Naive thymus-derived CD8-positive, alpha-beta T cell (primary cell): ENCODE measurements at places on chromosomes 1 and 21. TPM values are rescaled to one million over a fixed set of nuclear protein-coding genes. Genes with fewer than 3 reads are reported as not detected.

- H3K36me3 ChIP-seq: no peaks in the 10 kb centered on the region
- DNase-seq: no peak
- H3K27me3 ChIP-seq: peaks cover 41% of the 10 kb centered on the region
- no peak overlapping the region for H3K4me3 ChIP-seq
- H3K4me1 ChIP-seq: no peaks in the 10 kb centered on the region
- H3K27ac ChIP-seq: no peak overlapping the region
These were observed 45.9 kb downstream of the ZNF697 start for GRCh38 chr1:119602169-119602568.

DNA sequence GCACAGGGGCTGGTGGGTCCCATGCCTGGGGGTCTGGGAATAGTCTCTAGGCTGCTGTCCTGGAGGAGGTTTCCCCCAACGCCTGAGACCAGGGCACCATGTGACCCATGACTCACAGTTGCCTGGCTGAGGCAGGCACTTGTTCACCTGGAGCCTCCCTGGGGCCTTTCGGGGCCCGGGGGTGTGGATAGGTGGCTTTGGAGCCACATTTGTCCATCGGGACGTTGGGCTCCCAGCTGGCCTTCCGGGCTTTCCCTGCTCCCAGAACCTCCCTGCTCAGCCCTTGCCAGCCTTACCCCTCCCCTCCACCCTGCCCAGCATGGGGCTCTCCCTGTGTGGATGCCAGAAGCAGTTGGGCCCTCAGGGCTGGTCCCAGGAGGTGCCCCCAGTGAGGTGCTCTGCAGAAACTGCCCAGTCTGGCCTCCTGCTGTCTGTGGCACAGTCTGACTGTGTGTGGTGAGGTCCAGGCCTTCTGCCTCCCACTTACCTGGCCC, 14.2 kb downstream of the COL6A1 start:
- peaks cover under 1% of the 10 kb centered on the region for H3K36me3 ChIP-seq
- H3K27ac ChIP-seq: no peak overlapping the region
- H3K27me3 ChIP-seq: no peaks in the 10 kb centered on the region
- H3K4me1 ChIP-seq: no peaks in the 10 kb centered on the region
- H3K4me3 ChIP-seq: no peak overlapping the region
- no peak for DNase-seq

- peak; percentile 44 for DNase-seq
- peak overlapping the region; percentile 97 for H3K4me3 ChIP-seq
- H3K27ac ChIP-seq: peak overlapping the region; percentile 96
- peaks cover 37% of the 10 kb centered on the region for H3K4me1 ChIP-seq
These were observed 1.7 kb upstream of the ADAR start for GRCh38 chr1:154609398-154610380.

- no peaks in the 10 kb centered on the region for H3K27me3 ChIP-seq
- H3K4me3 ChIP-seq: no peak overlapping the region
- no peak for DNase-seq
These were observed 304.4 kb upstream of the LYPLAL1 start for GRCh38 chr1:218869276-218869675.

PFKFB2 gene
- 4.7 TPM for total RNA-seq

ZNF648 gene
- not detected for total RNA-seq

DNA sequence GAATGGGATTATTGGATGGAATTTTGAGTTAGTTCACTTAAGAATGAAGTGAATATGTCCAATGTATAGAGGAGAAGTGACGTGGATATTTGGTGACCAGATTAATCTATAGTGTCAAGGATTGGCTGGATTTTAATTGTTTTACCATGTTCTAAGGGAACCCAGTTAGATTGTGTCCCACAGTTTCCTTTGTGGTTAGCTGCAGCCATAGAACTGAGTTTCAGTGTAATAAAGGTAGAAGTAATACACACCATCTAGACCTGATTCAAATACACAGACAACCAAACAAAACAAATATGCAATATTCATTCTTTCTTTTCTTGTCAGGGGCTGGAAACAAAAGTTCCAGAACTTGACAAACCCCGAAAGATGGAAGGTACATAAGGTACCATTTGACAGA, 88.0 kb upstream of the RGS18 start:
- no peaks in the 10 kb centered on the region for H3K36me3 ChIP-seq
- H3K27me3 ChIP-seq: no peaks in the 10 kb centered on the region
- DNase-seq: no peak
- no peak overlapping the region for H3K4me3 ChIP-seq

- no peaks in the 10 kb centered on the region for H3K36me3 ChIP-seq
- peaks cover 4% of the 10 kb centered on the region for H3K27me3 ChIP-seq
- H3K4me1 ChIP-seq: peaks cover 7% of the 10 kb centered on the region
- no peak overlapping the region for H3K27ac ChIP-seq
- H3K4me3 ChIP-seq: no peak overlapping the region
These were observed 36.2 kb upstream of the DOCK7 start for GRCh38 chr1:62724430-62724829.

DNA sequence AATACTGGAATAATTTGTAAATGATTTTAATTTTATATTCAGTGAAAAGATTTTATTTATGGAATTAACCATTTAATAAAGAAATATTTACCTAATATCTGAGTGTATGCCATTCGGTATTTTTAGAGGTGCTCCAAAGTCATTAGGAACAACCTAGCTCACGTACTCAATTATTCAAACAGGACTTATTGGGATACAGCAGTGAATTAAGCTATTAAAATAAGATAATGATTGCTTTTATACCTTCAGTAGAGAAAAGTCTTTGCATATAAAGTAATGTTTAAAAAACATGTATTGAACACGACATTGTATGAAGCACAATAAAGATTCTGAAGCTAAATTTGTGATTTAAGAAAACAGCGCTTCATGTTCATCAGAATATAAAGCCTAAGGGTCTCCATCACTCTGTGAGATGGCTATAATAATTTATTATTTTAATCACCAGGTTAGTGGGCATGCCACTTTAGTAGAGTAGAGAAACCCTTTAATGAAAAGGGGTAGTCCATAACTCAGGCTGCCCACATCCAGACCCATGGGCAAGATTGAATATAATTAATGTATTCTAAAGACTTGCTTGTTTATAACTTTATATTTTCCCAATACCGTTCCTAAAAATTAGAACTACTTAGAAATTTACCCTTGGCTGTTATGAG, 3.2 kb downstream of the CCN1 start:
- H3K27me3 ChIP-seq: peaks cover 51% of the 10 kb centered on the region
- H3K4me1 ChIP-seq: peaks cover 24% of the 10 kb centered on the region
- no peak overlapping the region for H3K4me3 ChIP-seq
- DNase-seq: no peak

GRCh38 chr21:35333831-35334618, 284.9 kb upstream of the RUNX1 start:
- no peaks in the 10 kb centered on the region for H3K27me3 ChIP-seq
- DNase-seq: no peak
- no peaks in the 10 kb centered on the region for H3K4me1 ChIP-seq
- no peak overlapping the region for H3K27ac ChIP-seq
- H3K36me3 ChIP-seq: no peaks in the 10 kb centered on the region

NMNAT2 gene
- not detected for total RNA-seq

DNA sequence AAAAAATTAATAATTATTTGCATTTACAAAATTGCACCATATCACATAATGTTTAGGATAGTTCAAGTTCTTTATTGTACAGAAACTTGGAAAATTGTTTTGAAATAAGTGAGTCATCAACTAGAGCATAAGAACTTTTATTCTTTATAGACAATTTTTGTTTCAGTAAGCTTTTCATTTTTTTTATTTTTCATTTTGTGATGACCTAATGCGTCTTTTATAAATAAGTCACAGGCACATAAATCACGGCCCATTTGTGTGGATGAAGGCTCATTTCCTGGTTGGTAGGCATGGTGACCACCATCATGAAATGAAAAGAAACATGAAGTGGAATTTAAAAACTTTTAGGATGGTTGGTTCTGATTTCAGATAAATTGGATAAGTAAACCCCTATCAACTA, 39.3 kb downstream of the SPAG17 start:
- no peaks in the 10 kb centered on the region for H3K36me3 ChIP-seq
- no peak for DNase-seq
- H3K27ac ChIP-seq: no peak overlapping the region
- no peak overlapping the region for H3K4me3 ChIP-seq

- peaks cover 10% of the 10 kb centered on the region for H3K36me3 ChIP-seq
- peaks cover 3% of the 10 kb centered on the region for H3K27me3 ChIP-seq
- H3K27ac ChIP-seq: no peak overlapping the region
- no peak overlapping the region for H3K4me3 ChIP-seq
- no peak for DNase-seq
These were observed 30.8 kb downstream of the GORAB start for GRCh38 chr1:170562646-170563338.

- H3K27me3 ChIP-seq: no peaks in the 10 kb centered on the region
- DNase-seq: no peak
- H3K4me1 ChIP-seq: peaks cover 45% of the 10 kb centered on the region
These were observed 865 bp downstream of the PIGC start for GRCh38 chr1:172442843-172443565.

ETV3L gene
- not detected for total RNA-seq

GRCh38 chr1:103948526-103948925, 198.8 kb downstream of the AMY1C start:
- no peaks in the 10 kb centered on the region for H3K4me1 ChIP-seq
- no peak for DNase-seq
- H3K27ac ChIP-seq: no peak overlapping the region
- H3K36me3 ChIP-seq: no peaks in the 10 kb centered on the region
- no peaks in the 10 kb centered on the region for H3K27me3 ChIP-seq
